ENCODE measurements at places on chromosomes 4 and X.

- no peak for DNase-seq
Measured at GRCh38 chr4:13089659-13089998, 394.5 kb downstream of the RAB28 start.

- DNase-seq: no peak
Measured at GRCh38 chr4:53671757-53672156, 80.5 kb upstream of the LNX1 start.

DNA sequence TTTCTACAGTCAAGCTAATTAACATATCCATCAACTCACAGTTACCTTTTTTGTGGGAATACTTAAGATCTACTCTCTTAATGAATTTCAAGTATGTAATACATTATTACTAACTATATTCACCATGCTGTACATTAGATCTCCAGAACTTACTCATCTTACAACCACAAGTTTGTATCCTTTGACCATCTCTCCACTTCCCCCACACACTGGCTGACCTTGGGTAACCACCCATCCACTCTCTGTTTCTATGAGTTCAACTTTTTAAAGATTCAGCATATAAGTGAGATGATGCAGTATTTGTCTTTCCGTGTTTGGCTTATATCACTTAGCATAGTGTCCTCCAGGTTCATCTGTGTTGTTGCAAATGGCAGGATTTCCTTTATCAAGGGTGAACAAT, 30.5 kb upstream of the MAGED1 start:
- DNase-seq: no peak

- no peak for DNase-seq
Measured at GRCh38 chr4:162061214-162061613, 102.6 kb downstream of the FSTL5 start.

- DNase-seq: no peak
Measured at GRCh38 chr4:97812768-97813167, 330.5 kb downstream of the STPG2 start.

DNA sequence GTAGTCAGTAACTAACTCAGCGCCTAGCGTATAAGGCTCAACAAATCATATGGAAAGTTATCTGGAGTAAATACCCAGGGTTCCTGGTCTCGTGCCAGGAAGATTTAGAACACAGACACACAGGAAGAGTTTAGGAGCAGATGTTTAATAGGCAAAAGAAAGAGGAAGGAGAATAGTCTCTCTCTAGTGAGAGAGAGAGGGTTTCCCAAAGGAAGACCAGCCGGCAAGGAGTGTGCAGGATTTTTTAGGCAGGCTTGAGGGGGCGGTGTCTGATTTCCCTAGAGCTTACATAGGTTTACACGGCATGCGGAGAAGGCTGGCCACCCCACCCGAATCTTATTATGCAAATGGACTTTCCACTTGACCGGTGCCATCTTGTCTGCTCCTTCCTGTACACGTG, 284.0 kb upstream of the FRG1 start:
- no peak for DNase-seq

DNA sequence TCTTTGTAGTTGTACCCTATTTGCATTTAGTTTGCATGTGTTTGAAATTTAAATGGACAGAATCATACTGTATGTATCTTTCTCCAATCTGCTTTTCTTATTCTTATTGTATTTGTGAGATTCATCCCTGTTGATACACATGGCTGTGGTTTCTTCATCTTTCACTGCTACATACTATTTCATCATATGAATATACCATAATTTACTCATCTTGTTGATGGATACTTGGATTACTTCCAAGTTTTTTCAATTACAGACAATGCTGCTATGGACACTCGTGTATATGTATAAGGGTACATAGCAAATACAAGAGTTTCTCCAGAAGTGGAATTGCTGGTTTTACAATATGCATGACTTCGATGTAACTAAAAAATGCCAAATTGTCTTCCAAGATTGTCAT, 11.8 kb upstream of the KLHL8 start:
- no peak for DNase-seq

- no peak for DNase-seq
Measured at GRCh38 chrX:53281321-53281822, at the start of gene IQSEC2. Gene IQSEC2, minus strand, starts transcription at chrX:53281584.

GRCh38 chrX:128975745-128976144, 547.5 kb downstream of the SMARCA1 start:
- no peak for DNase-seq
